ENCODE measurements at places on chromosomes 7 and 10.

- no peak for DNase-seq
These were observed 937.1 kb downstream of the CNTNAP2 start for GRCh38 chr7:147053746-147054145.

DNA sequence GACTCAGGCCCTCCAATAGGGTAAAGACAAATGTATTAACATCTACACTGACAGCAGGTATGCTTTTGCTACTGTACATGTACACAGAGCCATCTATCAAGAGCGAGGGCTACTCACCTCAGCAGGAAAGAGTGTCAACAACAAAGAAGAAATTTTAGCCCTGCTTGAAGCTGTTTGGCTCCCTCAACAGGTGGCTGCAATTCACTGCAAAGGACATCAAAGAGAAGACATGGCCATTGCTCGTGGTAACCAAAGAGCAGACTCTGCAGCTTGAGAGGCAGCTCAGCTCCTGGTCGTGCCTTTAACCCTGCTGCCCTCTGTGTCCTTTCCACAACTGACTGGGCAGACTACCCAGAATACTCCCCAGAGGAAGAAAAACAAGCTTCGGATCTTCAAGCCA is 5.1 kb downstream of the AKR1B15 start:
- DNase-seq, result no peak

DNA sequence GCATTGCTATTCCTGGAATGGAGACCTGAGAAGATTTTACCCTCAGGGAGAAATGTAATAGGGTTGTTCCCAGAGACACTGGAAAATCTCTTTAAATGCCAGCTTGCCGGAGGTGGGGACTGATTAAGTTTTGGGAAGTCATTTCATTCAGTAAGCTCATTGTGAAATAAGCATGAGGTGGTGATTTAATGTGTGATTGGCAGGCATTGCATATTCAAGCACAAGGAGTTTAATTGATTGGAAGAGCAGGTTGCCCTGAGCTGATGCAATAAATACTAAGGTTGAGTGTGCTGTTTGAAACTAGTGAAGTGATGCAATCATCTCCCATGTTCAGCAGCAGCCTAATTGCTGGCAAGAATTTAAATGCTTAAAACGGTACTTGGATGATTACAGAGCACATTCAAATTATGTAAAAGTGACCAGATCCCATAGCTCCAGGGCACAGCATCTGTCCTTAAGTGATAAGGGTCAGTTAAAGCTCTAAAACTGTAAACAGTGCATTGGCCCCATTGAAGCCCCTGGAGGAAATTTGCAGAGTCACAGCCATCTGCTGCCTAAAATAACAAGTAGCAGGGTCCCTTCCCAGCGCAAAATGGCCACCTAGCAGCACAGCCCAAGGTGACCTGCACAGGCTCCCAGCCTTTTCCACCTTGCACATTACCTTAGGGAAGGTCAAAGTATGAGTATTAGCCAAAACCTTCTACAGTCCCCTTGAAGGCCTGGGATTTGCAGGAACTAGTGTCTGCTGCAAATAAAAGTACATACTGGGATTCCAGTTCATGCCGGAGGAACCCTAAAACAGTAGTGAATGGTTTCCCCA is 92.1 kb downstream of the CCDC71L start:
- DNase-seq, result no peak

- no peak for DNase-seq
These were observed 126.9 kb downstream of the CNNM2 start for GRCh38 chr10:103044942-103045489.

DNA sequence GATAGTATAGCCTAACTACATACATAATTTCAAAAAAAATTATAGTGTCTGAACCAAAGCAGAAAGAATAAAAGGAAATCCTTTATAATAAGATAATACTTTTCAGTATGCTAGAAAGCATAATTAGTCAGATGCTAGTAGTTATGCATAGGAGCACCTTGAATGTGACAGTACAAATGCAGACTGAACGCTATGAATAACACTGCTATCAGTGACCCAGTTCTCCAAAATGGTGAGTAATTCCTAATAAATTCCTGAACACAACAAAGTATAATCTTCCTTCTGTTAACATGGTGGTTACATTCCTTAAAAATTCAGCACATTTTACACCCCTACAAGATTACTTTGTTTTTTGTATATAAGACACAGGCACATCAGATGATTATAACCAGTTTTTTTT is 1.2 kb upstream of the CHPF2 start:
- DNase-seq, result no peak

- DNase-seq, result peak; percentile 60
These were observed 8.2 kb downstream of the TFR2 start for GRCh38 chr7:100632951-100633717.

DNA sequence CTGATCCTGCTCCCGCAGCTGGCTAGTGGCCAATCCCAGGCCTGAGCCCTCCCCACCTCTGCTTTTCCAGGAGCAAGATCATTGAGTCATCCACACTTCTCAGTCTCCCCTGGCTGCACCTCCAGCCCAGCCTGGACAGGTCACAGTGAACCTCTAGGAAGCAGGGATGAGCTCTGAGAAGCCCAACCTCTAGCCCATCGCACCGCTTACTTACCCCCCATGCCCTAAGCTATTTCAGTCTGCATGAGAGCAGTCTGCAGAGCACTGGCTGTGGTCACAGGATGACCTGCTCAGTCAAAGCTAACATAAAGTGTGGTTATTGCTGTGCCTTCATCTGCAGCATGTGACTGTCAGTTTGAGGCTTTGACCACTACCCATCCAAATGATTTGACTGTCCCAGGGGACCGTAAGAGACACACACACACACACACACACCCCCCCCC is 129.2 kb downstream of the SORBS1 start:
- no peak for DNase-seq

DNA sequence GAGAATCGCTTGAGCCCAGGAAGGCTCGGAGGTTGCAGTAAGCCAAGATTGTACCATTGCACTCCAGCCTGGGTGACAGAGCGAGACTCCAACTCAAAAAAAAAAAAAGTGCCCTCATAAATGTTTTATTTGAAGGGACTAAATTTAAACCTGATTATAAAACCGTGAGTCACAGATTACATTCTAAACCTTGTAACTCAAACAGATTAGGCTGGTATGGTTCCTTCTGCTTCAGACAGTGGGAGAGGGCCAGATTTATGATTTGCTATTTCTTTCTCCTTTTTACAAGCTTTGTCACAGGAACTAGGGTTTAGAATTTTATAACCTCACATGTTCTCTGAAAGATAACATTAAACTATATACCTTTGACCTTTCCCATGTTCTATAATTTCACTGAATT is 801.2 kb upstream of the ZWINT start:
- DNase-seq, result no peak
